BJ (cell line): ENCODE measurements at places on chromosomes 11 and 22.

DNA sequence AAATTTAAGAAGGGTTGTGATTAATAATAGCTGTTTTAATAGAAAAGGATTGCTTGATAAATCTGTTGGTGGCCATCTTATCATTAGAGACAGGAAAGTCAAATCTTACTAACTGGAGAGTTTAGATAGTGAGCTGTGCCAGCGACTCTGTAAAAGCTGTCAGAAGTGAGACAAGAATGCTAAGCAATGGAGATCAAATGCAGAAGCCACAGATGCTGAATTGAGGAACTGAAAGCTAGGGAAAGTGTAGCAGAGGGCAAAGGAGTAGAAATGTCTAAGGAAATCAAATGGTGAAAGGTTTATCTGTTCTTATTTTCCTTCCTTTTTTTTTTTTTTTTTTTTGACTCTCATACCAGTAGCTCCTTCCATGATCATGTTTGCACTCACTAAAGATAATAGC, 13.7 kb downstream of the MS4A13 start:
- no peak for DNase-seq

DNA sequence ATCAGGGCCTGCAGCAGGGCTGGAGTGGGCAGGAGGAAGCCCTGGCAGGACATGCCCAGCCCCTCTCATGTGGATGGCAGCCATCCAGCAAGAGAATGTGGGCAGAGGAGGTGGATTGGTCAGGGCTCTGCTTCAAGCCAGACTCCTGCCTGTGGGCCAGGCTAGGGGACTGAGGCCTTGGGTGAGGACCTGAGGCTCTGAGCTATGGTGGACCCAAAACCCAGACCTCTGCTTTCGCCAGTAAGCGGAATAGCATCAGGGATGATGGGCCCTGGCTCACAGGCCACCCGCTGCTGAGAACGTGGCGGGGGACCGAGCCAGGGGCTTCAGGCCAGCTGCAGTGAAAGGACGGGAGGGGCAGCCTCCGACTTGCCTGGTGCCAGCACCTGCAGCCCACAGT, 57.4 kb downstream of the LINC01488 start:
- no peak for DNase-seq

DNA sequence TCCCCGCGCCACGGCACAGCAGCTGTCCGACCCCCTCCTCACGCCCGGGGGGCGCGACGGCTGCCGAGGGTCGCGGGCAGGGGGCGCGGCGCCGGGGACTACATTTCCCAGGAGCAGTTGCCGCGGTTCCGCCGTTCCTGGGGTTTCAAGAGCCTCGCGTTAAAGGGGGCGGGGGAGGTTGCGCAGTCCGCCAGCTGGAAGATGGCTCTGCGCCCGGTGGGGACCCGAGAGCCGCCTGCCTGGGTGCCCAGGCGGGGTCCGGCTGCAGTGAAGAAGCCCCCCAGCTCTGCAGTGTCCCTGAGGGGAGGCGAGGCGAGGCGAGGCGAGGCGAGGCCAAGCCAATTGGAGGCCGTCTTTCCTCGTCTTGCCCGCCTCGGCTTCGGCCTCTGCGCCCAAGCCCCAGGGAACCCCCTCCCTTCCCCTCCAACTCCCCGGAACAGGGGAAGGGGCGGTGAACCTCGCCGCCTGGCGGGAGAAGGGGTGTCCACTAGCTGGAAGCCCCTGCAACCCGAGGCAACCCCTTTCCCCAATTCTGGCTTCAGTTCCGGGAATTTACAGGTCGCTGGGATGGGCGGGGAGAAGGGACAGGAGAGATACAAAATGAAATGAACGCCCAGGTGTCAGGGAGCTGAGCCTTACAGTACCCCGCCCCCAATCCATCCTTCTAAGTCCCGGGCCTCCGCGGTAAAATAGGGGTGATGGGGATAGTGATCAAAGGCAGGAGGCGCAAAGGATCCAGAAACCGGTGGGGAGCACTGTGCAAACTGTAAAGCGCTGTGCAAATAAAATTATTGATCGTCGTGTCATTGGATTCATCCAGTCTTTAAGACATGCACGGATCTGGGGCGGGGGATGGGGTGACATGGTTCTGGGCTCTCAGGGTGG, 5.2 kb upstream of the GCAT start:
- no peak for DNase-seq

DNA sequence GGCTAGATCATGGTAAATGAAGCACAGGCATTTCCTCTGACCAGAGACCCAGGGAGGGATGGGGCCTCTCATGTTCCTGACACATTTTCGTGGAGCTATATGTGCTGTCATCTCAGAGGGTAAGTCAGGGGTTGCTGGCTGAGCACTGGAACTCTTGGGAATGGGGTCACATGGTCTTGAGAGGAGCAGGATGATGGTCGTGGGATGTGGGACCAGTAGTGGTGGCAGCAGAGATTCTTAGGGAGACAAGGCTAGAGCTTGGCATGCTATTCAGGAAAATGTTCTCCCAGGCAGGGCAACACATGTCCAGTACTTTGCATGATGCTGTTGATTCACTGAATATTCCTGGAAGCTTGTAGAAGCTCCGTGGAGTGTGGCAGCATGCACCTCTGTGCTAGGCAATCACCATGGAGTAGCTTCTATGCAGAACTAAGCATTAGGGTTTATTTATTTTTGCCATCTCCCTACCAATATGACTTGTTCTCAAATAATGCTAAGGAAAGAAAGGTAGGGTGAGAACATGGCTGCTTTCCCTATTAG, 31.4 kb upstream of the TTC12 start:
- DNase-seq: no peak

DNA sequence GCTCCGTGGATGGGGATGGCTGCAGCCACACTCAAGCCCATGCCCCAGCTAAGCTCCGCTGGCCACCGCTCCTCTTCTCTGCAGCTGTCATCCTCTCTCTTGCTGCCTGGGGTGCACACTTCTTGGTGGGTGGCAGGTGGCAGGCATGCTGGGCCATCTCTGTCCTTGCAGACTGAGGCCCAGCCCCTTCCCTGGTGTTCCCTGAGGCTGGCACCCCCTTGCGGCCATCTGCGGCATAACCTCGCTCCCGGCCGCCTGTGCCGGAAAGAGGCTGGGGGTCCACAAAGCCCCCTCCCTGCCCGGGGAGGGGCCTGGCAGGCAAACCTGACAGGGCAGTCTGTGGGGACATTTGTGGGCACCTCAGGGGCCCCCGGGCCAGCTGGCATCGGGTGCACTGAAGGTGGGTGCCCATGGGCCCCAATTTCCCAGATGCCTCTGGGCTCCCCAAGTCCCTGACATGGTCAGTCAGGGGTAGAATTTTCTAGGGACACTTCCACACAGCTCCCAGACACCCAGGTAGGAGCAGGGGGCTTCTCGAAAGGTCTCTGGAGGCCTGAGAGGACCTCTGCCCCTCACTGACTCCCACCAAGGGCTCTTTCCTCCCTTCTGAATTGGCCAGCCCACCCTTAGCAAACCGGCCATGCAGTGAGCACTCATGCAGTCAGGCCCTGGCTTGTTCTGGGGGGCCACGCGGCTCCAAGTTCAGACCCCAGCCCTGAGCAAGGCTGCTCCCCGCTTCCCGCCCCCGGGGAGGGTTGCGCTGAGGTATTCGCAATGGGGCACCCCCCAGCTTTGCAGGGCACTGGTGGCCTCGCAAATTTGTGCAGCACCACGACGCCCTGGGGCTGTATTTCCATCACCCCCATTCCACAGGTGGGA, 23.5 kb upstream of the TH start:
- no peak for DNase-seq

GRCh38 chr11:59259867-59260475, 47.2 kb upstream of the MPEG1 start:
- no peak for DNase-seq

- DNase-seq: no peak
These were observed 77.7 kb downstream of the TRIM44 start for GRCh38 chr11:35740061-35740799.

DNA sequence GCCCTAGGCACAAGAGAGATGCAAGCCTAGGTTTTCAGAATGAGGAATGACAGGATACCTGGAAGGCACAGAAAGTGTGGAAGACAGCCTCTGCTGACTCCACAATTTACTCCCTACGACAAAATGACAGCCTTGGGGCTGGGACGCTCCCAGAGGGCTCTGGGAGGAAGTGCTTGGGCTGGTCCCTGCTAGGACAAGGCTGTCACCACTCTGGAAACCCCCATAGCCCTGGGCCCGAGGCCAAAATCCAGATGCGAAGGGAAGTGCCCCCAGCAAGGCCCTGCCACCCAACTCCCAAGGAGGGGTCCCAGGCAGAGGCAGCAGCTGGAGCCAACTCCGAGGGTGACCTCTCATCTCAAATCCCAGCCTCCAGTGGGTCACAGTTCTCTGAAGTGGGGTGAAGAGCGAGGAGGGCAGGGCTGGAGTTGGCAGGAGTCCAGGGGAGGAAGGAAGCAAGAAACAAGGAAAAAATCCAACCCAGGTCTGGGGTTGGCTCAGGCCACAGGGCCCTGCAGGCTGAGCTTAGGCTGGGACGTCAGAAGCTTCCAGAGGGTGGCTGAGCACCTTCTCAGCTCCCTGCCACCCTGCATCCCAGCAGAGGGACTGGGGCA, 6.3 kb upstream of the CDC42EP2 start:
- DNase-seq: no peak

DNA sequence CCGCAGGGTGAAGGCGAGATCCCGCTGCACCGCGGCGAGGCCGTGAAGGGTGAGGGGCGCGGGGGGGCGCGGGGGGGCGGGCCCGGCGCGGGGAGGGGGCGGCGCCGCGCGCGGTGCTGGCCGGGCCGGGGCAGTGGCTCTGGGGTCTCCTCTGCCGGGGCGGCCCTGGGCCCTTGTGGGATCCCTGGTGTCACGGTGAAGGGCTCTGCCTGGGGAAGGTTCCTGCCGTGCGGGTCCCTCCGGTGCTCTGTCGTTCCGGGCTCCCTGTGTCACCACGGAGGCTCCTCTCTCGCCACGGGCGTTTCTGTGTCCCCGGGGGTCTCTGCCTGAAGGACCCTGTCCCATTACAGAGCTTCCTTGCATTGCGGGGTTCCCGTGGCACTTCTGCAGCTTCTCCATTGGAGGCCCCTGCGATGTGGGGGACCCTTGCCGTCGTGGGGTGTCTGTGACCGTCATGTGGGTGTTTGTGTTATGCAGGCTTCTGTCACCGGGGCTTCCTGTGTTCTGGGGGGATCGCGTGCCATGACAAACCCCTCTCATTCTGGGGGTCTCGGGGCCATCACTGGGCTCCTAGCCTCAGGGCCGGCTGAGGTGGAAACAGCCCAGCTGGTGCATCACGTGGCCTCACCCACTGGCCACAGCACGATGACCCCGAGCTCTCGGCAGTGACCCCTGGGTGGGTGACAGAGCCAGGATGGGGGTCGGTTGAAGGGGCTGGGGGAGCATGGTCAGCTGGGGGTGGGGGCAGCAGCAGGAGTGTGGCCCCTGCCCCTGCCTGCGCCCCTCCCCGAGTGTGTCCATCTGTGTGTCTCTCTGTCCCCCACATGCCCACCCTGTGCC, 25.3 kb downstream of the SHANK3 start:
- DNase-seq: no peak

GRCh38 chr11:127345819-127346459, 345.4 kb upstream of the KIRREL3 start:
- DNase-seq: no peak

- DNase-seq: no peak
These were observed 273.9 kb downstream of the SBF2 start for GRCh38 chr11:10019906-10020682.

DNA sequence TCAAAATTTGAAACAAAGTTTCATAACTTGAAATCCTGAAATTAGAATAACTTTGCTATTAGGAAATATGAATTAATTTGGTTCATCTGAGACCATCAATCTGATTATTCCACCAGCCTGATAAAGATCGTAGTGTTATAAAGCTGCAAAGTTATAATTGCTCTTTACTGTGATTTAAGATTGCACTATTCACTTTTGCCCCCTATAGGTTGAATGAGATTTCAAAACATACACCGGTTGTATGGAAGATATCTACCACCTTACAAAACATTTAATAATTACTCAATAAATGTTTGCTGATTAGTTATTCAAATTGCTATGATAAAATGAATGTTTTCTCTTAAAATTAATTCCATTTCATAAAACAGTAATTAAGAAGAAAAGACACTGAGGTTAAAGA, 26.1 kb downstream of the APIP start:
- no peak for DNase-seq

- no peak for DNase-seq
These were observed 10.1 kb downstream of the SLC5A4 start for GRCh38 chr22:32245042-32245441.

- no peak for DNase-seq
These were observed 8.7 kb upstream of the TOP3B start for GRCh38 chr22:21991304-21991596.

- no peak for DNase-seq
These were observed 28.4 kb downstream of the MMP13 start for GRCh38 chr11:102926961-102927623.
